Epithelial cell of prostate (primary cell): ENCODE measurements at places on chromosomes 7 and 10.

GRCh38 chr7:44172352-44172751, 16.9 kb downstream of the GCK start:
- no peak for DNase-seq

DNA sequence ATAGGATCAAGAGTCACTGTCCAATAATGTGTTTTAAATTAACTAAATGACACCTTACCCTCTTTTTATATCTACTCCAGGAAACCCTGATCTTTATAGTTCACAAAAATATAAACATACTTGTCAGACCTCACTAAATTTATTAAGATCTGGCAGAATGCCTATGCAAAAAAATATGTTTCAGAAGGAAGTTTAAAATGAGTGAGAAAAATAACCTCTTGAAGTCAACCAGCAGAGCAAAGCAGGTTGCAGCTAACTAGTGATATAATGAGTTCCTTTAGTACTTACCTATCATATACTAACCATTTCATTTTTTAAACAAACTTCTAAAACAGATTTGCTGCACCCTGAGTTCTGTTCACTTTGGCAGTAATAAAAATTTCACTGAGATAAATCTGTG, 14.0 kb upstream of the HGF start:
- DNase-seq = no peak

GRCh38 chr7:69334701-69335100, 263.6 kb upstream of the AUTS2 start:
- no peak for DNase-seq

GRCh38 chr10:118865998-118866693, 111.4 kb upstream of the CACUL1 start:
- no peak for DNase-seq

DNA sequence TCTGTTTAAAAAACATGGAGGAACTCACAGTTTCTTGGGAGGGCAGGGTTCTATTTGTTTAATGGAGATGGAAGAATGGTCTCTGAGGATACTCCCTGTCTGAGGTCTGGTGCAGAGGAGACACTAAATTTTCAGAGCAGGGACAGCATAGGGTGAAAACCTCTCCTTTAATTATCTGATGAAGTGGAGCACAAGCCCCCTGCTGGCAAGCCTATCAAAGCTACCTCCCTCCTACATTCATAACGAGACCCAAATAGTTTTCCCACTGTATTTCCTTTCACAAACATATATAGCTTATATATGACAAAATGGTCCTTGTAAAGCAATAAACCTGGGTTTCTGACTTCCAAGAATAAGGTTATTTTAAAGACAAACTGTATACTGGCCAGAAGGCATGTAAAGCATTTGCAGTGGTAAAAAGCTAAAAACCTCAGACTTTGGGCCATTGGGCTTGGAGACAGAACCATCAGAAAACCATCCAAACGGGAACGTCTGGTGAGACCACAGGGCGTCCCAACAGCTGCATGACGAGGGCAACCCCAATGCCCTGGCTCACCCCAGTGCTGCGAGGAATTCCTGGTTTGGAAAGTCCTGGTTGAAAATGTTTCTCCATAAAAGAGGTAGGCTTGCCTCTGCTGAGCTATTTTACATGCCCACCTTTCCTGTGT, 201.3 kb downstream of the FANK1 start:
- no peak for DNase-seq

GRCh38 chr10:24483701-24484100, 240.0 kb downstream of the ARHGAP21 start:
- DNase-seq = peak; percentile 95

DNA sequence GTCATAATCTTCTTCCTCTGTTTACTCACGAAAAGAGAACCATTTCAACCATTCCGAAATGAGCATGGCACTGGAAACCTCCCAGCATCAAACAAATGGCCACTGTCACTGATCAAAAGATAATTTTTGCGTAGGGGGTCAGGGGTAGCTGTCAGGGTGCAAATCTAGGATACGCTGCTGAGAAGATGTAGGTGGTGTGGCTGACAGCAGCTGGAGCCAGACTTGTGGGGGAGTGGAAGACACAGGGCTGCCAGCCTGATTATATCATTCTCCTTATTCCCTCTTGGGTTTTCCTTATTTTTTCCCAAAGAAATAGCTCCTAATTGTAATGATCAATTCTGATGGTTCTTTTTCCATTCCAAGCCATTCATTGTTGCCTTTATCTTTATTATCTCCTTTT, 266.1 kb downstream of the SORCS1 start:
- no peak for DNase-seq

- DNase-seq = no peak
Observed at GRCh38 chr10:61097026-61097425, 153.0 kb upstream of the RHOBTB1 start.

- DNase-seq = no peak
Observed at GRCh38 chr10:75024971-75025523, 86.4 kb upstream of the SAMD8 start.

DNA sequence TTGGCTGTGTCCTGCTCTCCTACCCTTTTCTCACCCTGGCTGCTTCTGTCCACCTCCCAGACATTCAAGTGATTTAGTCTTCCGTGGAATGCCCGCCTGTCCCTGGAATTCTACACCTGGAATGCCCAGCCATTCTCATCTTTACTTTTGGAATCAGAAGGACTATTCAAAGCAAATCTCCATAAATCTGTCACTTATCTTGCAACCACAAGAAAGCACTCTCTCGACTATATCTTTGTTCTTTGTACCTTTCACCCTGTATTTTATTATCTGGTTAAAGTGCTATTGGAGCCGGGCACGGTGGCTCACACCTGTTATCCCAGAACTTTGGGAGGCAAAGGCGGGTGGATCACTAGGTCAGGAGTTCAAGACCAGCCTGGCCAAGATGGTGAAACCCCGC, 79.3 kb upstream of the KMT2E start:
- no peak for DNase-seq

DNA sequence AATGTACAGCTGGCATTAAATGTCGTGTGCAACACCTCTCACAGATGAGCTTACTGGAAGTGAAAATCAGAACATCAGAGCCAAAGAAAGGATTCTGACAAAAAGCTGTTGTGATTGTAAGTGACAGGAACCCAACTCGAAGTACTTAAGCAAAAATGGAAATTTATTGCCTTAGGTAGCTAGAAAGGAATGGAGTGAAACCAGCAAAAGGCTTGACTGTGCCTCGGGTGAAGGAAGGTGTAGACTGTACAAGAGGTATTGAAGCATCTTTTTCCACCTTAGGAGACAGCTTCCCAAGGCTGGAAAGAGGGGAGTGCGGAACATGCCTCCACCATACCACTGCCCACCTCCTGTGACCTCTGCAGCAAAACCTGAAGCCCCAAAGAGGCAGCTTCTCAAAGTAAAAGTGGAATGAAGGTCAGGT, 27.3 kb upstream of the ITGB1 start:
- DNase-seq = no peak

DNA sequence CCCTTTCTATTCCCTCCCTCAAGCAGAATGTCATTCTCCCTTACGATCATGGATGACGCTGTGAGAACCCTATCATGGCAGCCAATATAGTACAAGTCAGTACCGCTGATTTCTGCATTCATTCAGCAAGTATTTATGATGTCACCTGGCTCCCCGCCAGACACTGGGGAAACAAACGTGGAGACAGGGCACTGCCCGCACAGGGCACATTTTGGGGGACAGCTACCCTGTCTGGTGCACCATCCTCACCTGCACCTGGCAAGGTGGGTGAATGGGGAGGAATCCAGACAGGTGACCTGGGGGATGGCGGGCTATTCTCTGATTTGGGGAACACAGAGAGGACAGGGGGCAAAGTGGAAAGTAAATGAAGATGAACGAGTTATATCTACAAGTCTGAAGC, 28.4 kb downstream of the MKI67 start:
- DNase-seq = no peak

DNA sequence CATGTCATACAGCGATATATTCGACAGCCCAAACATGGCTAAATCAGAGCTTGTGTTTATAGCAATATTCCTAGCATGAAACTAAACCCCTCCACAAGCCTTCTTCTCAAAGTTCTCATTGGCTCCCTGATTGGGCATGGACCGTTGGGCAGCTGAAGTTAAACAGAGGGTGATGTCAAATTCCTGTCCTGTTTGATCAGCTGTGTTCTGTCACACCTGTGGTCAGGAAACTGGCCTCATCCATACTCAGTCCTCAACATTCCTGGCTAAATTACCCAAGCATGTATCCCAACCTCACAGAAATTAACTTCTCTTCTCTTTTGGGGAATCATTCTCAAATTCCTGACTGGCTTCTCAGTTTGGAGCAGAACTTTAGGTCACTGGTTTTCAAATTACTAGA, 107.9 kb downstream of the ODAD2 start:
- DNase-seq = no peak

- no peak for DNase-seq
Observed at GRCh38 chr10:43324876-43325275, 46.6 kb upstream of the FXYD4 start.
